ENCODE measurements at places on chromosomes 1 and 21.

- peak; percentile 87 for DNase-seq
These were observed at the start of gene TNFRSF1B for GRCh38 chr1:12166834-12167492. TSS of gene TNFRSF1B (plus strand) at chr1:12166991. CDS start at chr1:12167092, 101 bp downstream.

DNA sequence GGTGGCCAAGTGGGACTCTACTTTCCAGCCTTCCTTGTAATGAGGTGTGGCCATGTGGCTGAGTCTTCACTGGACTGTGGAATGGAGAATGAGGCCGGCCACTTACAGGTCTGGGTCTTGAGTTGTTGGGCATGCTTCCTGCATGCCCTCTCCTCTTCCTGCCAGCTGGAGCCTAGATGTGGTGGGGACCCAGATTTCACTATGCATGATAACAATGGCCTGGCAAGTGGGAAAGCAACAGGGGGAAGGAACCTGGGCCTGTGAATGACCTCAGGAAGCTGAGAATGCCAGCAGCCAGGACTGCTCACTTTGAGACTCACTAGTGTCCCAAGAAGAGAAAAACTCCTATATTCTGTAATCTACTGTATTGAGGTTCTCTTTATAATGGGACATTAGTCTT, 8.5 kb upstream of the SLC26A9 start:
- no peak for DNase-seq

GRCh38 chr1:25442178-25442577, 11.5 kb downstream of the MACO1 start:
- DNase-seq = no peak

DNA sequence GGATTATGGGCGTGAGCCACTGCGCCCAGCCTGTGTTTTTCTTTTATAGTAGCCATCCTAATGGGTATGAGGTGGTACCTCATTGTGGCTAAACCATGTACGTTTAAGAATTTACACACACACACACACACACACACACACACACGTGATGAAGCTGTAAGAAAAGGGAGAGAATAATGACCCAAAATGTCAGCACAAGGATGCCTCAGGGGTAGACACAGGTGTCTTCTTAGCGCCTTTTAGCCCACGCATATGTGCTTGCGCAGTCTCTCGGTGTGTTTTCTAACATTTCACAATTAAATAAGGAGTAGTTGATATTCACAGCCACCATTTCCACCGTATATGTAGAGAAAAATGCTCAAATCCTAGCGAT, 782 bp upstream of the PFKL start:
- no peak for DNase-seq

GRCh38 chr1:179124873-179125272, 43.0 kb downstream of the TOR3A start:
- no peak for DNase-seq

- DNase-seq = no peak
These were observed 34.6 kb upstream of the PDE4B start for GRCh38 chr1:65758128-65758527.

DNA sequence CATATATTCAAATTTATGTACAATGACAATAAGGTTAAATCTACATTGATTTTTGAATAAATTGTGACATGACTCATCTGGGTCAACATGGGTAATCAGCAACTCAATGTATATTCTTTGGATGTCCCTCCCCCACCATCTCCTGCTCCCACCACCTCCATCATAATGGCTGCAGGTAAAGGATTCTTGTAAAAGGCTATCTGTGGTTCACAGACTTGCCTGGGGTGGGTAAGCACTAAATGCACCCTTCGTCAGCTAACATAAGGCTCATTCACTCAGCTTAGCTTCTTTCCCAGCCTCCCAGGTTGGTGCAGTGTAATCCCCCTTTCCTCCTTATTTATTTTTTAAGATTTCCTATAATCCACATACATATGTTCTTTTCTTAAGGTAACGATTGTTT, 355.7 kb upstream of the DPYD start:
- DNase-seq = no peak

DNA sequence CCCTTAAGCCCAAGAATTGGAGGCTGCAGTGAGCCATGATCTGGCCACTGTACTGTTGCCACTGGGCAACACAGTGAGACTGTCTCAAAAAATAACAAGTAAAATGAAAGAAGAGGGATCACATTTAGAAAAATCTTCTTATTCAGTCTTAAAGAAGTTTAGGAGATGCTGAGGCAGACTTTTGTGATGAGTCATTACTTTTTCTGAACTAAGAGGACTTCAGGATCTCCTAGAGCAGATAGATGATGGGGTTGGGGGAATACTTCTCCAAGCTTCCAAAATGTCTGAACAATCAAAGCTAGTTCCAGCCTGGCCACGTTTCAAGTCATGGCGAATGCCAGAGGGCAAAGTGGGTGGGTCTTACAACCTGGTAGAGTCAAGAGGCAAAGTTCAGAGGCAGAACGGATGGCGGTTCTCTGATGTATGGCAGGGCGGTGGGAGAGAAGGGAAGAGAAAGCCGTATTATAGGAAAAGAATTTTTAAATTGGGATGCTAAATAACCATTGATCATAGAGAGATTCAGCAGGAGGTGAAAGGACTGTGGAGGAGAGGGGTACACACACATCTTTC, 2.1 kb upstream of the CIART start:
- DNase-seq = no peak

DNA sequence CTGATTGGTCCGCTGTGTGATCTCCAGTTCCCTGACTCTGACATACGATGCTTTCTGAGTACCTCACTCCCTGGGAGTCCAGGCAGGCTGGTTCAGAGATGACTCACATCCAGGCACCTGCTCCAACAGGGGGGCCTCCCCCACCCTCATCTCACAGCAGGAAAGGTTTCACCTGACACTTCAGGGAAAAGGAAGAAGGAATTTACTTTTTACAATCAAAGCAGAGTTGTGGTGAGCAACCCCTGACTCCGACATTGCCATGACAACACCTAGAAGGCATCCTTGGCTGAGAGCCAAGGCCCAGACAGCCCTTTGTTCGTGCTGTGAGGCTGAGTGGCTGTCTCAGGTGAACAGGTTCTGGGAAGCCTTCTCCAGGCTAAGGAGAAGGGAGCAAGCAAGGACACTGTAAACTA, 164.6 kb upstream of the GJB5 start:
- no peak for DNase-seq

DNA sequence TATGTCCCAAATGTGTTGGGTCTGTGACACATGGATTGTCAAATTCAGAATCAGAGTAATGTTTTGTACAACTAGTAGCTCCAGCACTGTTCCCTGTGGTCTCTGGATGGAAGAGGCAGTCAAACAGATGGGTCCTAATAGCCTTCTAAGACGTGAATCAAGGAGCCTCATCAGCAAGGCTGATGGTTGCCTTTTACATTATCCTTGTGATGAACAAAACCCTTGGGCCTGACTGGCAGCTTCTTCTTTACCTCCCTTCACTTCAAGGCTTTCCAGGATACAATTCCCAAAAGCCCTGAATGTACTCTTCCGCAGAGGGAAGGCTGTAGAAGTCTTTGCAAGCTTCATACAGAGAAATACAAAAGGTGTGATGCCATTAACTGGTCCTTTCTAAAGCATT, 633.3 kb downstream of the USP25 start:
- DNase-seq = no peak

DNA sequence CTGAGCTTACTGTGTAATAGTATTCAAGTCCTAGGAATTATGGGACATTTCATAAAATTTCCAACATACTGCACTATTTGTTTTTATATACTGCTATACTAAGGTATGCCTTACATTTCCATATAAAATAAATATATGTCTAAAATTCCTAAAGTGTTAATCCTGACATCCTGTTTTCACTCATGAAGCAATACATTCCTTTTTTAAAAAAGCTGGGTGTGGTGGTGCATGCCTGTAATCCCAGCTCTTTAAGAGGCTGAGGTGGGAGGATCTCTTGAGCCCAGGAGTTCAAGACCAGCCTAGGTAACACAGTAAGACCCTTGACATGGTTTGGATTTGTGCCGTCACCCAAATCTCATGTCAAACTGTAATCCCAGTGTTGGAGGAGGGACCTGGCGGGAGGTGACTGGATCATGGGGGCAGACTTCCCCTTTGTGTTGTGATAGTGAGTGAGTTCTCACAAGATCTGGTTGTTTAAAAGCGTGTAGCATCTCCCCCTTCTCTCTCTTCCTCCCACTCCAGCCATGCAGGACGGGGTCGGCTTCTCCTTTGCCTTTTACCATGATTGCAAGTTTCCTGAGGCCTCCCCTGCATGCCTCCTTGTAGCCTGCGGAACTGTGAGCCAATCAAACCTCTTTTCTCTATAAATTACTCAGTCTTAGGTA, 5.8 kb downstream of the CDC42BPA start:
- no peak for DNase-seq

DNA sequence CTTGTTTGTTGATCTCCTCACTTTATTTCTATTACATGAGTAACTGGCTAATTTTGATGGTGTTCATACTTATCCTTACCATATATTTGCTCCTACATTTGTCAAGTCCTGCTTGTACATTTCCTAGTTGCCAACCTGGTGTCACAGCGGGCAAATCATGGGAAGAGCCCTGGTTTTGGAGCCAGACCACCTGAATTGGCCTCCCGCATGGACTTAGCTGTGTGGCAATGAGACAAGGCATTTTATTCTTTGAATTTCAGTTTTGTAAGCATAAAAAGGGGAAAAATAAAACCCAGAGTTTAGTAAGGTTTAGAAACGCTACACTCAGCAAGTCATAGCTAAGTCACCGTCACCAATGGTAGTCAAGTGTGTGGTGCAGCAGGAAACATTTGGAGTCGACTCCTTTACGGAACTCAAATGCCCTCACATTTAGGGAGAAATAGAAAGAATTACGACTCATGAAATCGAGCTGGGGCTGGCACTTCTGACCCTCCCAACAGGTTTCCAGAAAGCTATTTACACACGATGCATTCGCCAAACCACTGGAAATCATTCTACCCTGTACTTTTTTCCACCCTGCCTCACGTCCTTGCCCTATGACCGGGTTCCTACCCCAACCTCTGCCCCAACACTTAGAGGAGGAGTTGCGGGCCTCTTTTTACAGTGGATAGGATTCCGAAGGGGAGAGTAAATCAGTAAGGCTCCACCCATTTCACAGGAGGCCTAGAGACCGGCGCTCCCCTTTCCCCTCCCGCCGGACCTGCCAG, 492 bp upstream of the PGM1 start:
- peak; percentile 73 for DNase-seq

- DNase-seq = no peak
These were observed 70.7 kb upstream of the ZNF644 start for GRCh38 chr1:91092503-91092902.

DNA sequence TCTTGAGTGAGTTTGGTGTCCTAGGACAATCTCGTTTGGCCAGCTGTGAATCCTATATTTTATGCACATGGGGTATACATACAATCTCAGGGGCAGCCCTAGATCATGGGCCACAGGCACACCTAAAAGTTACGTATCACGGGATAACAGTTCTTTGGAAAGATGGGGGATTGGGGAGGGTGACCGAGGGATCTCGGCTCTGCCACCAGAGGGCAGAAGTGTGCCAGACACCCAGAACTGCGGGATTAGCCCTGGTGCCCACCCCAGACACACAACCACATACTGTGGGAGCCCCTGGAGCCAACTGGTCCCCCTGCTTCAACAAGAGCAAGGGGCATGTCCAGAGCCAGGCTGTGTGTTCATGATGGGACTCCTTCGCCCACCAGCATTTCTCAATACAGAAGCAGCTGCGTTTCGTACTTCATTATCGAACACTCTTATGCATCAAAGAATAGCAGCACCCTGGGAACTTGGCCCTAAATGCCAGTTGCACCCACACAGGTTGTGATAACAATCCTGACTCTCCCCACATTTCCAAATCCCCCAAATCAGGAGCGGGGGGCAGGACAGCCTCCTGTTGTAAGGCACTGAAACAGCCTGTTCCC, 37.4 kb downstream of the TMCO4 start:
- peak; percentile 23 for DNase-seq

DNA sequence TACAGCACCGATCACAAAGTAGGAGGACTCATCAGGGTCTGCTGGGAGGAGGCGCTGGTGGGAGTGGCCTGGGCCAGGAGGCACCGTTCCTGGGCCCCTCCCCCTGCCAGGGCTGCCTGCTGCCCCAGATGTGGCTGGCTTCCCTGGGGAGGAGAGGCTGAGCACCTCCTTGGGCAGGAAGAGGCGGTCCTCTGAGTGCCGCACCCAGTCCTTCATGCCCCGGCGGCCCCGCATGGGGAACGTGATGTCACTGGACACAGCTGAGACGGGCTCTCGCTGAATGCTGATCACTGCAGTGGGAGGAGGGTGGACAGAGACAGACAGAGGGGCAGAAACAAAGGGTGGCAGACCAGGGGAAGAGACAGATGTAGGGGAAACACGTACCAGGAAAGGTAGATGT, 24.8 kb downstream of the ADGRB2 start:
- DNase-seq = peak; percentile 67

DNA sequence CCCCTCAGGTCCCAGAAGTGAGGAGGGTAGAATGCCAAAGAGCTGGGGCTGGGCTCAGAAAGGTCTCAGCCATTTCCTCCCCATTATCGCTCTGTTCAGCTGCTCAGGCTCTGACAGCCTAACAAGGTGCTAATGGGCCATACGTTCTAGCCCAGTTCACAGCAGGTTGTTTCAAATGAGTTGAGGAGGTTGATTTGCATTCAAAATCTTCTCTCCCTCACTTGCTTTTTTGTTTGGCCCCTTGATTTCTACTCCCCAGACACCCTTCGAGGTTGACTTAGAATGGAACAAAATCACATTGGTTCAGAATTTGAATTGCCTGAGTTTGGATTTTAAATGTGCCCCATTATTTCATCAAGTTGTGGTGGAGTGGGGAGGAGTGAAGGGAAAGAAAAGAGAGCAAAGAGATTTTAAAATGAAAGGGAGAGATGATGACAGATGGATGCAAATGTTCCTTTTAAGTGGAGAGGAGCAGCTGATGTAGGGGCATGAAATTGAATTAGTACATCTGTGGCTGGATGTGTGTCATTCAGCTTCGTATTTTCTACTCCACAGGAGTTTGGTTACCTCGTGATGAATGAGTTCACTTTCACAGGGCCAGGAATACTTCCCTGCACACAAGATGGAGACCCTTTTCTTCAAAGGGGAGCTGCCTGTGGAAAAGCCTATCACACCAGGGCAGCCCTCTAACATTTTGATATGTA, 425.8 kb upstream of the CAMK1G start:
- DNase-seq = no peak

DNA sequence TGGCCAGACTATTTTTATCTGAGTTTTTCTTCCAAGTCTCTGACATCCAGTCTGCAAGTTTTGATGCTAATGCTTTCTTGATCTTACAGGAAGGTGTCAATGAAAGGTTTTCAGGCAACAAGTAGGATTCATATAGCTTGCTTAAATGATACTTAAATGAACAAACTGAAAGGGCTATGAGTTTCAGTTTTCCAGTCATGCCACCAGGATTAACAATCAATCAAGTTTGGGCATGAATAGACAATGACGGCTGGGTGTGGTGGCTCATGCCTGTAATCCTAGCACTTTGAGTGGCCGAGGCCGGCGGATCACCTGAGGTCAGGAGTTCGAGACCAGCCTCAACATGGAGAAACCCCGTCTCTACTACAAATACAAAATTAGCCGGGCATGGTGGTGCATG, 34.3 kb upstream of the SLC16A1 start:
- no peak for DNase-seq
